ENCODE measurements at places on chromosomes 2 and 18.

DNA sequence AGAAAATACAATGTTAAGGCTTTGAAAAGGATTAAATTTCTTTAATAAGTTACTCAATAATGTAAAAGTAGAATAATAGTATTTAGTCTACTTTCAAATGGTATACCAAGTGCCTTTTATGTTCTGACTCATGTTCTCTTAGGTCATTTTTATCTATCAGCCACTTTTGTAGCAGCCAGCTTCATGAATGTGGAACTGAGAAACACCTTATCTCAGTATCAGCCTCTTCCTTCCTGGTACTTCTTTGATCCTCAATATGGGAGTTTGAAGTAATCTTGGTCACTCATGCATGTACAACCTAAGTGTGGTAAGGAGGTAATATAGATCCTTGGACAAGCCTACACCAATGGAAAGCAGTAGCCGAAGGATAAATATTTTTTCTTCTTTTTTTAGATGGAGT lies 180.4 kb upstream of the NRXN1 start:
- DNase-seq = no peak

DNA sequence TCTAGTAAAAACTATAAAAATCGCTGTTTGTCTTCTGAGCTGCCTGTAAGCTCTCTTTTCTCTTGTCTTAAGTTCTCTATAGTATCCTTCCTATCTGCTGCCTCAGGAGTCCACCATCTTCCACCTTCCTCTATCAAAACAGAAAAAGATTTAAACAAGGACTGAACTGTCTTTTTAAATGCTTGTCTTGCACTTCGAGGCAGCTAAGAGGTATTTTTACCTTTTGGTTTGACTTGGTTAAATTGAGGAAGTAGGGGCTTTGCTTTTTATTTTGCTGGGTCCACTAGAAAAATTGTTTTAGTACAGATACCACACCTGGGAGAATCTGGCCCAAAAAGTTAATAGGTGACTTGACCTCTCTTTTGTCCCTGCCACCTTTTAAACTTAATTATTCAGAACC lies 12.2 kb downstream of the SESTD1 start:
- no peak for DNase-seq

GRCh38 chr2:48952143-48952542 lies 196.6 kb upstream of the LHCGR start:
- DNase-seq = no peak

GRCh38 chr18:23504720-23505119 lies 1.4 kb downstream of the RMC1 start:
- no peak for DNase-seq

DNA sequence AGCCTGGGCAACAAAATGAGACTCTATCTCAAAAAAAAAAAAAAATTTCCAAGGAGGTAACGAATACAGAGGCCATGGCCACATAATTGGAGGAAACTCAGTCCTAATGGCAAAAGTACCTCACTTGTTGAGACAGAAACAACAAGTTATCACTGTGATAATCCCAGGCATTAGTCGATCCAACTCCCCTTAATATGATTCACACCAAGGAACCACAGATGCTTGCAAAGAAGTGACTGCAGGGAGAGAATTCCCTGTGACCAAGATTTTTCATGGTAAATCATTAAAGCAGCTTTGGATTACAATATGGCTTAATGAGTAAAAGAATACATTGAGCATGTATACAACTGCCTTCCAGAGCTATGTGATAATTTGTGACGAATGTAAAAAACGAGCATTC lies 80.4 kb upstream of the RNU4ATAC start:
- no peak for DNase-seq

- no peak for DNase-seq
These were observed 57.6 kb downstream of the DPYSL5 start for GRCh38 chr2:26905341-26906198.

GRCh38 chr2:157991932-157992331 lies 109.7 kb upstream of the UPP2 start:
- no peak for DNase-seq

DNA sequence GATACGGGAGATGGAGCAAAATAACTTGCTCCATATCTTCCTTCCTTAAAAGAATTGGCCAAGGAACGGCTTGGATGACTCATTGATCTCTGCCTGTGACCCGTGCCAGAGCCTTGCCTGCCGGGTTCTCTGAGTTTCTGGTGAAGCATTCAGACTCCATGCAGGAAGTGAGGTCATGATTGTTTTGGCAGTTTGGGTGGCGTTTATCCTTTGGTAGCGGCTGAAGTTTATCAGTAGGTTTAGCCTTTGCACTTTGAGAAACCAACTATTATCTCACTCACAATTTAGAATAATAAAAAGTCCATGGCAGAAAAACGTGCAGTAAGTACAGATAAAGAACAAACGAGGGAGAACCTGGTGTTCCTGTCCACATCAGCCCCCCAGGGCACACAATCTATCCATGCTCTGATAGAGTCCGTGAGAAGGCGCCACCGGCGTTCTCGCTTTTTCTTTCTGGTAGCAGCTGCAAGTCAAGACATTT lies 15.0 kb upstream of the CTAGE1 start:
- no peak for DNase-seq

- no peak for DNase-seq
These were observed 160.7 kb upstream of the SP5 start for GRCh38 chr2:170554278-170554955.

GRCh38 chr18:23859466-23860336 lies 154.9 kb upstream of the TTC39C start:
- no peak for DNase-seq

- DNase-seq = peak; percentile 84
These were observed 14.5 kb upstream of the ASPRV1 start for GRCh38 chr2:69975853-69976462.

GRCh38 chr18:60350150-60350549 lies 22.4 kb downstream of the MC4R start:
- DNase-seq = no peak

- no peak for DNase-seq
These were observed 334.5 kb upstream of the CYRIA start for GRCh38 chr2:17000184-17000482.

DNA sequence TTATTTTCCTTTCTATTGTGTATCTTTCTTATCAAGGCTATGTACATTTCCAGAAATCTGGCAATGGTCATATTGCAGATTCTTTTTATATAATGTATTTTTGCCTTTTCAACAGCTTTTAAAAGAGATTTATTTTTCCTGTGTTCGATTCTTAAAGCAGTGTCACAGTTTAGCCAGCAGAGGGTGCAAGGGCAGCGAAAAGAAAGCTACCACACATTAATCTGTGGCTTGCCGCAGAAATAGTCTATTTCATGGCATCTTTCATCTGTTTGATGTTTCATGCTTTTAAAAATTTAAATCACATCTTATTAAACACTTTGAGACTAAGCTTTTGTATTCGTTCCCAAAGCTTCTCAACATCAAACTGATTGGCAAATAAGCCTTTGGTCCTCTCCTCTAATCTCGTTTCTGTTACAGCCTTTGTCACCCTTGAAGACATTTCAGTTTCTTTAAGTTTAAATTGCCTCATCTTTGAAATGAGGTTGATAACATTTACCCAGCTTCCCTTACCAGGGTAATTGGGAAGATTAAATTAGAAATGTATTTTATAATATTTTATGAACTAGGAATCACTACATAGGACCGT lies 73.3 kb downstream of the PIK3C3 start:
- DNase-seq = peak; percentile 41
